ENCODE measurements at places on chromosomes 3 and 15.

DNA sequence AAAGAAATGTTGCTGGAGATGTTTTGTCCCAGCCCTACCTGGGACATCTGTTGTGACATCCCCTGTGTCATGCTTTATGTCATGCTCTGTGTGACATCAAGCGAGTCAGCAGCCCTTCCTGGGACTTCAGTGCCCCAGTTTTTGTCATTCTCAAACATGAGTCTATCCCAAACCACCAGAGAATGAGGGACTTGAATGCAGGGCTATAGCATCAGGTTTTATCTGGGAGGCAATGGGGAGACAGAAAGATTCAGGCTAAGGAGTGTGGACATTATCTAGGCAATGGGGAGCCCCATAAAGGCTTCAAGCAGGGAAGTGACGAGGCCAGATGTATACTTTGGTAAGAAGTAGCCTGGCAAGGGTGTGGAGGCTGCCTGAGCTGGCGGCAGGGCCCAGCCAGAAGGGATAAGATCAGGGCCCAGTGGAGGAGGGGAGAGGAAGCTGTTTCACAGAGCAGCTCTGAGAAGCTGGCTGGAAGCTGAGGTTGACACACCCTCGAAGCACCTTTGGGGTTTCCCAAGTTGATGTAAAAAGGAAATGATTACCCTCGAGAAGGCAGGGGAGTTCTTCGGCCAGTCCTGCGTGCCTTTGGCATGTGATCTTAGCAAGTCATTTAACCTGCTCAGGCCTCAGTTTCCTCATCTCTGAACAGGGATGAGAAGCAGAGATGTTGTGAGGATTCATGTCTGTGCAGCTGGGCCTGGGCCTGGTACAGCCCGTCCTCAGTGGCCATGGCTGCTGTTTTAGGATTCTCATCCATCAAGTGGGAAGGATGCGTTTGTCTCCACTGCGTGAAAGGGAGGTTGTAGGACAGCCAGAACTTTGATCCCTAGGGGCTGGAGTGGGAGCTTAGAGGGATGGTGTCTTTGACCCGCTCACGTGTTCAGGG lies 34.3 kb downstream of the IRAK2 start:
- DNase-seq = no peak

DNA sequence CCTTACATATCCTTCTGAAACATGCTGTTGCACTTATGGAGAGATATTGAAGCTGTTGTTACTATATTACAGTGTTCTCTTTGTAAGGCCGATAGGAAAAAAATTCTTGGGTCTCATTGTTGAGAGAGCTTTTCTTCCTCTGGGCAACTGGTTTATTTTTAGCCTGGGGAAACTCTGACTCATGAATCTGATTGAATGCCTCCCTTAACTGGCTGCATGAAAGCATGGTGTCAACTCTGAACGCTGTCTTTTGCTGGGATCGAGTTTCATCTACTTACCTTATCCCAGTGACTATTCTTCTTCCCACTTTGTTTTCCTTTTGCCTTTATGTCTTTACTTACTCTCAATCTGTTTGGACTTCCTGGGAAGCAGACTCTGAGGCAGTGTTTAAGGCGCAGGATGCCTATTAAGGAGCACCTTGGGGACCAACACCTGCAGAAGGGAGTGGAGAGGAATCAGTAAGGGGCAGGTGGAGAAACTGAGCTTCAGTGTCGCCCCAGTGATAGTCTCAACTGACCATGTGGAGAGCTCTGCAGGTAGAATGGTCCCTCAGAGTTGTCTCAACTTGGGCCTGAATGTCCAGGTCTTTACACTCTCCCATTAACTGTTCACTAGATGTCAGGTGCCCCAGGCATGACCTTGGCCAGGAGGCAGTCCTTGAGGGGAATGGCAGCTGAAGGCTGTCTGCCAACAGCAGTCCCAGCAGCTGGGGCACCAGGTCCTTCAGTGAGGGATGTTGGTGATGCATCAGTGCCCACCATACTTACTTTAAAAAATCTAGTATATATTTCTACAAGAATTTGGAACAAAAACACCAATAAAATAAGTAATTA lies 88.9 kb upstream of the CCNL1 start:
- DNase-seq = peak; percentile 46

GRCh38 chr15:75517233-75517632 lies 61.9 kb downstream of the PTPN9 start:
- DNase-seq = no peak

DNA sequence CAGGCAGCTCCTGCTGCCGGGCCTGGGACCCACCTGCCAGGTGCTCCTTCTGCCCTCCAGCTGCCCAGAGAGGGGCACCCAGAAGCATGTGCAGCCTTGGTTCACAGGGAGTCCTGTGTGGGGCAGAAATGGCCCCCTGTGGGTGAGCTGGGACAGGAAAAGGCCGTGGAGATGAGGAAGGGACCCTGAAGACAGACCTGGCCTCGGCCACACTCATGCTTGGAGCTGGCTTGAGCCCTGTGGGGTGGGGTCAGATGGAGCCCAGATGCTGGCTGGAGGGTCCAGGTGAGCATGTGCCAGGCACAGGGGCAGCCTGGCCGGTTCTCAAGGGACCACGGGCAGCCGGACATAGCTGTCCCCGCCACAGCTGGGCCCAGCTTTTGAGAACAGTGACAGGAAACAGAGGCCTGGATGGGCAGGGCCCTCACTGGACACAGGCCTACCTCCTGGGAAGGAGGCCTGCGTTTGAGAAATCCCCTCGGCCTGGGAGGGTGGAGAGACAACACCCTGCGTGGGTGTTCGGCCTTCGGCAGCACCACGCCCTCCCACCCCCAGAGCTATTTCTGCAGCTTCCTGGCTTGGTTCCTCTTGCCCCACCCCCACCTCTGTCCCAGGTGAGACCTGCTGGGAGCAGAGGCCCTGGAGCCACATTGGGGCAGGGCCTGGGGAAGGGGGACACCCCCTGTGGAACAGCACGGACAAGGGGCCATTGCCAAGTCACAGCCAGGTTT lies 132.6 kb upstream of the MEF2A start:
- no peak for DNase-seq

DNA sequence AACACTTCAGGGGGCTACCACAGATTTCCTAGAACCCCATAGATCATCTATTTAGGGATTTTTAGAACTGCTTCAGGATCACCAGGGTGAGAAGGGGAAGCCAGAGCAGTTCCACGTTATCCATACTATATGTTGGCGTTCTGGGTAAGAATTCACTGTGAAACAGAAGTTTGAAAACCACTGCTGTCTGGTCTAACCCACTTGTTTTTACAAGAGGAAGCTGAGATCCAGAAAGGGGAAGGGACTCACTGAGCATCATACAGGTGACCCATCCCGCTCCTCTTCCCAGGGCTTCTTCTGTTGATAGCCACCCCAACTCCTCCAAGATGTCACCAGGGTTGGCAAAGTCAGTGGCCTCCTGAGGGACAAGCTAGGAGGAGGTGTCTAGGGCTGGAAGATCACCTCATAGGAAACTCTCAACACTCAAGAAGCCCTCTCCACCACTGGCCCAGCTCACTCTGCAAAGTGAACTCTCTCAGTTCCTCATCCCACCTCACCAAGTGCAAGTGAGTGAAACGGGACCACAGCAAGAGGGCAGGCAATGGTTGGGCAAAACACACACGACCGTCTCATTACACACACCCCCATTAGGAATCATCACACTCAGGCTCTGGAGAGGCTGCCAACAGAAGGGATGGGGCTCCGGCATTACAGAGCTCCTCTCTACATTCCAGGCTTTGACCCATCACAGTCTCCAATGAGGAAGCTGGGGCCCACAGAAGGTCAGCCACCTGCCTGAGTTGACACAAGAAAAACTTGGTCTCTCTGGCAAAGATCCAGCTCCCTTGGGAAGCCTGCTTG lies 1.8 kb downstream of the DAPK2 start:
- DNase-seq = no peak

- DNase-seq = no peak
These were observed 262.3 kb upstream of the LYSMD4 start for GRCh38 chr15:99995543-99995942.

Data from HS-5 (cell line).